Muscle of arm (tissue), 14 donors: ENCODE measurements at places on chromosomes 13 and 19.

DNA sequence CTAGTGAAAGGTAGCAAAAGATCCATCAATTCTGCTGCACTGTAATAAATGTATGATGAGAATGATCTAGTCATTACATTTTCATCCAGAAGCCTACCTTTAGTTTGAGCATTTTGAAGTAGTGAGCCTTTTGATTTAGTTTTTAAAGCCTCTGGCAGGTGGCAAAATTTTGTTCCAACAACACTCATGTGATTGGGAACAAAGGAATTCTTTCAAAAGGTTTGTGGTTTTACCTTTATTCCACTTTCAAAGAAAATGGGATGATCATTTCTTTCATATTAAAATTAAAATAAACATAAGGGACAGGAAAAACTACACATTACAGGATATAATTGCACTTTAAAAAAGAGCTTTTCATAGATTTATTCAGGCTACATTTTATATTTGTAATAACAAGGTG lies 260.2 kb downstream of the DACH1 start:
- no peak for DNase-seq

GRCh38 chr13:38582133-38582532 lies 104.7 kb upstream of the FREM2 start:
- peak; percentile 33 for DNase-seq

GRCh38 chr19:49487277-49488045 lies at the start of gene RPL13A:
Gene RPL13A, plus strand, starts transcription at chr19:49487608. Its CDS starts 22 bp downstream, at chr19:49487630.
- peak; percentile 100 for DNase-seq

GRCh38 chr19:48784527-48784926 lies 26.3 kb downstream of the BCAT2 start:
- DNase-seq = no peak

DNA sequence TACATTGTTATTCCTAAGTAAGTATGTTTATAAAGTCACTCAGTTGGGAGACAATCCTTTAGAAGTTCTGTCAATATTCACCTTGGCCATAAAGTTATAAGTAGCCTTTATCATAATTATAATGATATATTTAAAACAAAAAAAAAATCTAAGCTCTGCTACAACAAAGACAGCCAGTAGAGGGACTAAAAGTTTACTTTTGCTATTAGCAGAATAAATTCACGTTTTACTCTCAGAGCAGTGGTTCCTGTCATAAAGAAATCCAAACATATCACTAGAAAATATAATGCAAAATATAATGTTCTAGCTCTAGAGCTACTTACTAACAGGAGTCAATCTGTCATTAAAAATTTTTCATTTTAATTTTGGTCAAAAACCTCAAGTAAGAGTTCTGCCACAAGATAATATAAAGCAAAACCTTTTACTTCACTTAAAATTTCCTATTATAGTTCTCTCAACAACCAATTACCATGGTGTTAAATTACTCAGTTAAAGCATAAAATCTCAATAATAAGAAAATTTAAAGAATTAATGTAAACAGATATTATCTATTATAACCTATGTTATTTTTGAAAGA lies 17.7 kb downstream of the INTS6 start:
- DNase-seq = peak; percentile 10

- DNase-seq = no peak
Measured at GRCh38 chr19:49543032-49543431, 15.2 kb downstream of the RCN3 start.

DNA sequence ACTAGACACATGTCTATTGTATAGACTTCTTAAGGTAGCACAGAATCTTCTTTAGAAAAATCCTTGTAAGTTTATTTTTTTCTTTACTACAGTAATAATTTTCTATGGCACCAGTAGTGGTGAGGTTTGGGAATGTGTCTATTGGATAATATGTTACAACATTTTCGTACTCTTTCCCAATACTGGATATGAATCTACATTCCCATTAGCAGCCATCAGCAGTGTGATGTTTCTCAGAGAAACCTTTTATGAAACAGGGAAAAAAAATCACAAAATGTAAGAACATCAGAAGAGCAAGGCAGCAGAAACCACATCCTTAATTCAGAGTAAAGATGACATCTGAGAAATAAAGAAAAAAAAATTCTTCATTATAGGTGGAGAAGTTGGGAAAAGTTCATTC lies 83.3 kb downstream of the POSTN start:
- DNase-seq = no peak

- no peak for DNase-seq
Measured at GRCh38 chr19:55525289-55526101, 11.4 kb downstream of the SBK2 start.

DNA sequence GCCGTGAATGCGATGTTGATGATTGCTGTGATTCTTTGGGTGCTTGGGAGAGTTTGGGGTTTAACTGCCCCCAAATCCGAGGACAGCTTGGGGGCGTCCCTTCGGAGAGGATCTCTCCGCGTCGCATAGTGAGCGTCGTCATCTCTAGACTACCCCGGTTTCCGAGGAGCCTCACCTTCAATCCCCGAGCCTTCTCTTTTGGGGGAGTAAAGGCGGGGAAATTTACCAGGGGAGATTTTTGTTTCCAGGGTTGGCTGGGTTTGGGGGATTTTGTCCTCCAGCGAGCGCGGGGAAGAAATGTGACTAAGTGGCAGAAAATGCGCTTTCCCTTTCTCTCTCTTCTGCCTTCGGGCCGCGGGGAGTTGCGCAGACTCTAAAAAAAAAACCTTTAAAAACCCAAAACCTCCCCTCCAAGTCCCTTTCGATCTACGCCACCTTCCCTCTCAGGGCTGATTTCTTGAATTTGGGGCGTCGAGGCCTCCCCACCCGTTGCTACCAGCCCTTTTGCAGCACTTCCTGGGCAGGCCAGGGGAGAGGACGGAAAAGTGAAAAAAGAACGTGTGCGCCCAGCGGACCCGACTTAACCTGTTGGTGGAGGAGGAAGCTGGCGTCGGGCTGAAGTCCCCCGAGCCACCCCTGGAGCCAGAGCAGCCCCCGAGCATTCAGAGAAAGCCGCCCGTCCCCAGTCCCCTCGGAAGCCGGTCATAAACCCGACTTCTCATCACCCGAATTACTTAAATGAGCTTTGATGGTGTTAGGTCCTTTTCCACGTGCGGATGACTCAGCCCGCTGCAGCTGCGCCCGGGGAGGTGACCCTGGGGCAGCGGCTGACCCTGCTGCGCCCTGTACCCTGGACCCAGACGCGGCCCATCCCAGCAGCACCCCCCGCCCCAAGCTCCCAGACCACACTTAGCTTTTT lies 17.7 kb downstream of the NFIX start:
- DNase-seq = no peak

GRCh38 chr19:54572696-54573311 lies 786 bp upstream of the LILRA2 start:
- peak; percentile 10 for DNase-seq

- DNase-seq = no peak
Measured at GRCh38 chr13:77599351-77599750, 63.8 kb downstream of the SCEL start.

DNA sequence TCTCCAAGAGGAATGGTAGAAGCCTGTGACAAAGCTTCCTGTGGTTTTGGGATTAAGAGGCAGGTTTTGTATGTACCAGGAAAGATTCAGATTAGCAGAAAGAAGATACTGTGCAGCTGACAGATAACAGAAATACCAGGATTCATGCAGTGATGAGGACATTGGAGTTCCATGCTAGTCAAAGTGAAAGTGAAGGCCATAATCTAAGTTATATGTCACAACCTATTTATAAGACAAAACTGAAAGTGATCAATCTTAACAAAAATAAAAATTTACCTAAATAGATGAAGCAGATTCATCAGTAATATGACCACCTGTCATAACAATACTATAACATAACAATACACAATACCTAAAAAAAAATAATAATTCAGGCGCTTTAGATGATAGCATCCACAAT lies 1305.2 kb upstream of the PCDH9 start:
- no peak for DNase-seq

GRCh38 chr19:3868770-3869456 lies at the start of gene ZFR2:
Gene ZFR2, minus strand, starts transcription at chr19:3869038. Its CDS starts 21 bp downstream, at chr19:3869017.
- DNase-seq = no peak

DNA sequence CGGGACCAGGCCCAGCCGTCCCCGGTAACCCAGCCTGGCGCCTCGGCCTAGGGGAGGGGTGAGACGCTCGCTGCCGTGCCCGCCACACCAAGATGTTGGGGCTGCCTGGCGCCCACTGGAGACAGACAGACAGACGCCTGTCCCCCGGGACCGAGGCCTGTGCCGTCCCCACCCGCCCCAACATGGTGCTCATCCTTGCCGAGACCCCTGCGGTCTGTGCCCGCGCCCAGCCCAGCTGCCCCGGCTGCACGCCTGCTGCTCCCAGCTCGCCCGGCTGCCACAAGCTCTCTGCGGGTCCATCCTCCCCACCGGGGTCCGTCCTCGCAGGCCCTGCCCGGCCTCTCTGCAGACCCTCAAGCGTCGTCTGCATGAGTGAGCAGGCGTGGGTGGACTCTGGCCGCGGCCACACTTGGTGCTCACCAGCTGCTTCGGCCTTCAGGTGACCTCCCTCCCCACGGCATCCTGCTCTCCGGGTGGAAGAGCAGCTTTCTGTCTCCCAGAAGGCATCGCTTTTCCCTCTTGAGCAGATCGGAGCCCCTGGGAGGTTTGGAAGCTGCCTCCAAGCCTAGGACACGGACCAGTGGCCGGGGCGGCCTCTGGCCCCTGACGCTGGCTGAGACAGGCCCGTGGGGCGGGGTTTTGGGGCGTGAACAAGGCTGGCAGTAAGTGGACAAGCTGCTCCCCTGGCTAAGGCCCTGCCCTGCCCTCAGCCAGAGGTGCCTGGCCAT lies 6.7 kb upstream of the TMPRSS9 start:
- no peak for DNase-seq

- no peak for DNase-seq
Measured at GRCh38 chr19:21398851-21399250, 1.9 kb downstream of the ZNF493 start.

DNA sequence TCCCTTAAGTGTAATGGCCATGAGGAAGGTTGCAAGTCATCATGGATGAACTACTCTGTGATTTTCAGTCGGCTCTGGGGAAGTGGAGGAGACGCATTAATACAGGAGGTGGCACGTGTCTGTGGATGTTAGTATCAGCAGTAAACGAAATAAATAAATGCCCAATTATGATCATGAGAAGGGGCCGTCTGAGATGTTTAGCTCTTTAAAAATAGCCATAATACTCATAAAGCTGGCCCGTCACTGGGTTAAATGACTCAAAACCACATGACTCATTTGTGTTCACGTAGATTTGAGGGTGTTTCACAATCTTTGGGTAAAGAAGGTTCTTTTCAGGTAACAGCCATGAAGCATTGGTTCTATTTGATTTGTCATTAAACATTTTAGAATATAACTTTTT lies 620.6 kb downstream of the GPC6 start:
- DNase-seq = no peak

DNA sequence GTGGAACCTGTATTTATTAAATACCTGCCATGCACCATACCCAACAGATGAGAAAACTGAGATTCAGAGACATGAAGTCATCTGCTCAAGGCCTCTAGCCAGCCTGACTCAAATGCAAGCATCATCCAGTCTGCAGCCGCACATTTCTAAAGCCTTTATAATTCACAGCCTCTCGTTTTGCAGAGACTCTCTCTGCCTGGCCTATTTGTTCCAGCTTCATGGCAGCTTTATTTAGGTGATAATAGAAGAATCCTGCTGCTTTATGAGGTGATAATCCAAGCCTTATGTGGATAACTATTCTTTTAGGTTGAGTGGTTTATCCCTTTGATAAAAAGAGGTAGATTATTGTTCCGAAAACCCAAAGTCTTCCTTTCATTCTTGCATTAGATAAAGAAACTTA lies 58.4 kb downstream of the OXGR1 start:
- DNase-seq = no peak

DNA sequence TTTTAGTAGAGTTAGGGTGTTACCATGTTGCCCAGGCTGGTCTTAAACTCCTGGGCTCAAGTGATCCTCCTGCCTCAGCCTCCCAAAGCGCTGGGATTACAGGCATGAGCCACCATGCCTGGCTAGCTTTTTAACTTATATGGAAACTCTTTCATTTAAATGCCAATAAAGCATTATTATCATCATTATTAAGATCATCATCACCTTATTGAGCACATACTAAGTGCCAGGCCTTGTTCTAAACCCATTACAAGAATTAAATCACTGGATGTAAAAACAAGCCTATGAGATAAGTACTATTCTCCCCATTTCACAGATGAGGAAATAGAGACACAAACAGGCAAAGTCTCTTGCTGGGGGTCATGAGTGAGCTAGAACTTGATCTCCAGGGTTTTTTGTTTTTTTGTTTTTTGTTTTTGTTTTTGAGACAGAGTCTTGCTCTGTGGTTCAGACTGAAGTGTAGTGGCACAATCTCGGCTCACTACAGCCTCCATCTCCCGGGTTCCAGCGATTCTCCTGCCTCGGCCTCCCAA lies 1.3 kb downstream of the GMFG start:
- no peak for DNase-seq

- no peak for DNase-seq
Measured at GRCh38 chr13:52600666-52601065, 41.6 kb upstream of the HNRNPA1L2 start.

DNA sequence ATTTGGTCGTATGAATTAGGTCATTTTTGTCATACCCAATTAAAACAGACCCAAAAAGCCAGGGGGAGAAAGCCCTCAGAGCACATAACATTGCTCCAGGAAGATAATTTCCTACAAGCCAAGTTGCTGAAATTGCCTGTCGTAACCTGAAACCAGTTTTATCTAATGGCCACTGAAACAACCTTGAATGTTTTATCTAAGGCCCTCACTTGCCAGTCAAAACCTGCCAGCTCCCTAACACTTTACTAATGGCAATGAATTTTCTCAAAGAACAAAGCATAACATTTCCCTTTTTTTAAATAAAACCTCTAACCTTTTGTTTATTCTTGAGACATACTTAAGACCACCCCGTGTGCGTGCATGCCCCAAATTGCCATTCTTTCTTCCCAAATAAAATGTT lies 496.2 kb upstream of the KLHL1 start:
- DNase-seq = no peak

DNA sequence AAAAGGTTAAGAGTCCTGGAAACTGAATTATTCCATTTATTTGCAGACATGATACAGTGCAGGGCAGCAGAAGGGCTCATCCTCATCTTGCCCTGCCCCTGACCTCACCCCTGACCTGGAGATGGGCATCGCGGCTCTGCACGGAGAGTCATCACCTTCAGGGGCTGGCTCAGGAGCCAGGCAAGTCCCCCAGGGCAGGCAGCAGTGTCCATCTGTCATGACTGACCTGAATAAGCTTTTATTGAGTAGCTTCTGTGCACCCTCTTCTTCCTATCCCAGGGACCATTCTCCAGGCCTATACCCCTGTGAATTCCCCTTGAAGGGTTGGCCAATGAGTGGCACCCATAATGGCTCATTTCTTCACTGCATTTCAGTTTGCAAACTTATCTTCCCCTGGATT lies 484.2 kb downstream of the ZNF536 start:
- no peak for DNase-seq

GRCh38 chr19:4083677-4084546 lies 17.2 kb upstream of the ZBTB7A start:
- DNase-seq = no peak

DNA sequence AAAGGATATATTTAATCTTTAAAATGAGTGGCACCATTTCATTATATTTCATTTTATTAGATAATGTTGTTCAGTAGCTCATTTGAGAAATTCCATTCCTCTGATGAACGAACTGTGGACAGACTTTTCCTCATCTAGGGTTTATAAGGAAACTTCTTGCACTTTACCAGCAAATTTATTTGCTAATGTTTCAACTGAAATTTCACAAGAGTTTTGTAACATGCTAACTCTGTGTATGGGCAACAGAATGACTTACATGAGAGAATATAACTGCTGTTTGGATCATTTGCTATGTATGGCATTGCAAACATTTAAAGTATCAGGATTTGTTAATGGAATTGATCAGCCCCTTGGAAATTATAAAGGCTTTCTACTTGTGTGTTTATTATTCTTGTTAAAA lies 3.7 kb upstream of the IRS2 start:
- DNase-seq = no peak
